Psoas muscle (tissue), 8 donors: ENCODE measurements at places on chromosomes 5 and 9.

DNA sequence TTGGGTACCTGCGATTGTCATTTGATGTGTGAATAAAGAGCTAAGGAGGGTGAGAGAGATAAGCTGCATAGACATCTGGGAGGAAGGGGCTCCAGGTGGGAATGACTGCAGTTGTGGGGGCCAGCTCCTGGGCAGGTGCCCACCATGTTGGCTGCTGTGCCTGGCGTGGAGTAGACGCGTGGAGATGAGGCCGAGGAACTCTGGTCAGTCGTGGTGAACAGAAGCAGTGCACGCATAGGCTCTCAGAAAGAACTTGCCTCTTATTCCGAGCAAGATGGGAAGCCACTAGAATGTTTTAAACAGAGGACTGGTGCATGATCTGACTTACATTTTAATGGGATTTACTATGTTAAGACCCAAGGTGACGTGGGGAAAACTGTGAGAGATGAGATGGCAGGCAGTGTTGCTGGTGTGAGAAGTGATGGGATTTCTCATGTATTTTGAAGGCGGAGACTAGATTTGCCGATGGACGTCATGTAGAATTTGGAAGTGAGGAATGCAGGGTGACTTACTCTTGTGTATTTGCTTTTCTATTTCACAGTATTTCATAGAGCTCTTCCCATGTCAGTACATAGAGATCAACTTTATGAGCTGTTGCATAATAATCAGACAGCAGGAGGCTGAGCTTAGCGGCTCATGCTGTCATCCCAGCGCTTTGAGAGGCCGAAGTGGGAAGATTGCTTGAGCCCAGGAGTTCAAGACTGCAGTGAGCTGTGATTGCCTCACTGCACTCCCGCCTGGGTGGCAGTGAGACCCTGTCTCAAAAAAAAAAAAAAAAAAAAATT, 71.1 kb downstream of the EHMT1 start:
- DNase-seq = no peak

DNA sequence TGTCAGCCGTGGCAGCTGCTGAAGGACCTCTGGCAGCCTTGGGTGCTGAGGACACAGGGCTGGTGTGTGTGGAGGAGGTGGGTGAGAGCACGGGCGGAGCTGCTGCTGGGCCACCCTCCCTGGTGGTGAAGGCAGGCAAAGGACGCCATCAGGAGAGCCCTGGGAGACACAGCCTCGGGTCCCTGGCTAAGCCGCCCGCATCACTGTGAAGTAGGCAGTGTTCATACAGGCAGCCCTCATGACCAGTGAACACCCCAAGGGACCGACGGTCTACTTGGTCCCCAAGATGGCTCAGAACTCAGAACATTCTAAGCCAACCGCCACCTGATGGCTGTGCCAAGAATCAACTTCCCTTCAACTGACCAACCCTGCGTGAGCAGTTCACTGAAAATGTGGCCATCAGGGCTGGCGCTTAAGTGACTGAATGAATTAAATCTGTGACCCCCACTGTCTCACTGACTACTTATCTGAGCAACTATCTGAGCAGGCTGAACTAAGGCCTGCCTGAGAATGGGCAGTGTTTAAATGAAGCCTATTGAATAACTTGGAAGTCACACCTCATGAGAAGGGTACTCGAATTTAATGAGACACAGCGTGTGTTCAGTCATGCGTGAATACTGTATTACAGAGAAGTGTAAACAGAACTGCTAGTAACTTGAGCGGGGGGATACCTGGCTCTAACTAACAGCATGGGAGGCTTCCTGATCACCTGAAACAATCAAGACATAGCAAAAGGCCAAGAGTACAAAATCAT, 54.7 kb upstream of the SIMC1 start:
- no peak for DNase-seq

DNA sequence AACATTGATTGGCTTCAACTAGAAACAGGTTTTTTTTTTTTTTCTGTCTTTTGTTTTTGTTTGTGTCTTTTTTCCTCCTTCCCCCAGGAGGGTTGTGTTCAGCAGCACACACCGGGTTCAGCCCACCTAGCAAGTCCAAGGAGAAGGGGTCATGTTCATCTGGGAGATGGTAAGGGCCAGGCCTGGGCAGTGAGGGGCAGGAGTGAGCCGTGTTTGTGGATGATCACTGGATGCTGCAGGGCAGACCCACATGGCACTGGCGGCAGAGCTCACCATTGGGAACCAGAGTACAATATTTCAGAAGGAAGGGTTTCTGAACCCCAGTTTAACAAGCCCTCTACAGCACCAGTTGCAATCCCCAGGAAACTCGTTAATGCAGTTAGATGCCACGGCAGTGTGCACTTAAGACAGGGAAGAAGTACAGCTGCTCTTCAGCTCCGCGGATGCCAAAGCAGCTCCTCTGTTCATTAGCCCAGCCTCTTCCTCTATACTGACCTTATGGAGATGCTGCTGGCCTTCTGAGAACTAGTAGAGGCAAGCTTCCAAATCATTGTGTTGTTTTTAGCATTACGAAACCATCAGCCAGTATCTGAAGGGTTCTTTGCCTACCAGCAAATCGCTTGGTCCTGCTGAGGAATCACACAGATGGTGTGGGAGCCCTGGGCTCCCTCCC, 508.2 kb upstream of the WWC1 start:
- DNase-seq = no peak

DNA sequence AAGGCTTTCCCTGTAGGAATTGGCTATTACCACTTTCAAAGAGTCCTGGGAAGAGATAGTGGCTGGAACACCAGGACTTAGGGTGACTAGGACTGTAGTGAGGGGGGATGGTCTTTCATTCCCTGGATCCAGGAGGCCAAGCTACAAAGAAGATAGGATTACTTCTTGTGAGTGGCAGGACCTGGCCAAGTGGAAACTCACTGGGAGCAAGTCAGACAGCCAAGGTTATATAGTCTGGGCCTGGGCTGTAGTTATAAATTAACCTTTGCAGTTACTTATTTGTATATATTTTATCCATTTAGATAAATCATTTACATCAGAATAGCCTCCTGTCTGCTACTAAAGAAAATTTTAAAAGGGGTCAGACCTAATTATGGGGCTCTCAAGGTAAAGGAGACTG, 124.3 kb downstream of the TLR4 start:
- DNase-seq = no peak

DNA sequence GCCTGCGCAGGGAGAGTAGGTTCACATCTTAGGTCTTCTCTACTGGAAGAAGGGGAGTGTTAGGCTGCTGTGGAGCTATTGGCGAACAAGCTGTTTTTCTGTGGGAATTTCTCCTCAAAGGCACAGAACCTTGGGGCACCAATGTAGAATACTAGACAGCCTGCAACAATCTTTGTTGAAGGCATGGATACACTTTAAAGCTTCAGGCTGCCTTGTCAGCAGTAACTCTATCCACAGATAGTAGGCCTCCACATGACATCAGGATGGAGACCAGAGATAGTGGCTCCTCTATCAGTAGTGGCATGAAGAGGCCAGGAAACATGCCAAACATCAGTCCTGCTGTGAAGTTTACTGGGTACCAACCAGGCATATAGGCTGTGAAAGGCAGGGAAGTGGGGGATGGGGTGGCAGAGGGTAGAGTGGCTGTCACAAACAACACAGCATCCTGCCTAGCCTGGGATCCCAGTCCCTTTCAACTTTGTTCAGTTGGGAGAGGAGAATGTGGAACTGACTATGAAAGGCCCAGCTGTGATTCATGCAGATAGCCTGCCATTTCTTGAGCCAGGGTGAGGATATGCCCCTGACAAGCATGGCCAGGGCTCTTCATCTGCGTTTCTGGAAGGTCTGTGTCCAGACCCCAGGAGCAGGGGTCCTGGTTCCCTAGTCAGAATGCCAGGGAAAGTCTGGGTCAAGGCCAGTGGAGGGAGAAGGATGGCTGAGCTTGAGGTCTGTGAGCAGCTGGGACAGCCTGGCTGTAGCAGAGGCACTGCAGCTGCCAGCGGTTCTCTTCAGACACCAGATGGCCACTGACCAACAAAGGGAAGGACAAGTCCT, 1.0 kb upstream of the HK3 start:
- DNase-seq = no peak

DNA sequence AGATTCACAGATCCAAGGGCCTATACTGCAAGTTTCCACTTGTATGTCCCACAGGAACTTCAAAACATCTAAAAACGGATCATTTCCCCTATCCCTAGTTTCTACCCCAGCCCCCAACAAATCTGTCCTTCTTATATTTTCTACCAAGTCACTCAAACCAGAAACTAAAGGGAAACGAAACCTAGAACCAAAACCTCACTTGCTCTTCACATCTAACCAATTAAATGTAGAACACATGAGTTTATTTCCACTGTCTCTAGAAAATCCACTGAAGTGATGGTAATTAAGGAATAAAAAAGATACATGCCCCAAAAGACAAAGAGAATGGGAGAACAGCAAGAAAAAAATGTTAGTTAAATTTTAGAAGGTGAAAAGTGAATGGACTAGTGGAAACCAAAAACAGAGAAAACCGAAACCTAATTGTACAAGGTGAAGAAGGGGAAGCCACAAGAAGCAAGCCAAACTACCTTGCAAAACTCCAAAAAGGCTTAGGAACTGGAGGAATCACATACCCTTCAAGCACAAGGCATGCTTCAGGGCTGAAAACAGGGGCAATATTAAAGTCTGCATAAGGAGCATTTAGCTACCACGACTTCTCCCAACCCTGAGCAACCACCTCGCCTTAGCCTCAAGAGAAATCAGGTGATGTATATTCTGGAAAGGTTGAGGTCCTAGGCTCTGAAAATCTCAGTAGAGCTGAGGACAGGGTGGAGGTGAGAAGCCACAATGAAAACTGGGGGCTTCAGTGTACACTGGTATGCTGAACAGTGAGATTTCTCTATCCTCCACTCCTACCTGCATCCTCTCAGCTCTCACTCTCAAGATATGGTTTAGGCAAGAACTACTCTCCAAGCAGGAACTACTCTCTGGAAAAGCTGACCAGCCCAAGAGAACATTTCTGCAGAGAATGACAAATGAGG, 11.1 kb downstream of the SMU1 start:
- no peak for DNase-seq

GRCh38 chr9:89821081-89821480, 216.3 kb downstream of the GADD45G start:
- DNase-seq = no peak

DNA sequence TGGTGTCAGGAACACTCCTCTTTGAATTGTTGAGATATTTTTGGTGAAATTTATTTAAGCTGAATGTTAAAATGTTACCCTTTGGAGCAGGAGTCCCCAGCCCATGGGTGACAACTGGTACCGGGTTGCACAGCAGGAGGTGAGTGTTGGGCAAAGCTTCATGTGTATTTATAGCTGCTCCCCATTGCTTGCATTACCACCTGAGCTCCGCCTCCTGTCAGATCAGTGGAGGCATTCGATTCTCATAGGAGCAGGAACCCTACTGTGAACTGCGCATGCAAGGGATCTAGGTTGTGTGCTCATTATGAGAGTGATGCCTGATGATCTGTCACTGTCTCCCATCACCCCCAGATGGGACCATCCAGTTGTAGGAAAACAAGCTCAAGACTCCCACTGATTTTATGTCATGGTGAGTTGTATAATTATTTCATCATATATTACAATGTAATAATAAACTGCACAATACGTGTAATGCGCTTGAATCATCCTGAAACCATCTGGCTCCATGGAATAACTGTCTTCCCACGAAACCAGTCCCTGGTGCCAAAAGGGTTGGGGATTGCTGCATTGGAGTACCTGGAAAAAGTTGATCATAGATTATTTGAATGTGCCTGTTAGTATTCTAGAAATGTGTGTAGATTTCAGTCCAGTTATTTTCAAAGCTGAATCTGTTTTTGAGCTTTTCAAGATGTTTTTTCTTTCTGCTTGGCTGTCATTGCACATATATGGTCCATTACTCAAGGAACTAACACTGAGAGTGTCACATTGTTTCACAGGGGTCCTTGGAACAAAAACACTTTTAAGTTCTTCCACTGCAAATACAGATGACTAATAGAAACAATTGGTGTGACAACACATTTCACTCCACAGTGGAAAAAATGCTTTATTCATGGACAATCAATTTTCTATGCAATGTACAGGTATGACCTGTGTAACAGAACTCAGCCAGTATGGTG, 104.6 kb upstream of the TNFAIP8 start:
- DNase-seq = no peak

DNA sequence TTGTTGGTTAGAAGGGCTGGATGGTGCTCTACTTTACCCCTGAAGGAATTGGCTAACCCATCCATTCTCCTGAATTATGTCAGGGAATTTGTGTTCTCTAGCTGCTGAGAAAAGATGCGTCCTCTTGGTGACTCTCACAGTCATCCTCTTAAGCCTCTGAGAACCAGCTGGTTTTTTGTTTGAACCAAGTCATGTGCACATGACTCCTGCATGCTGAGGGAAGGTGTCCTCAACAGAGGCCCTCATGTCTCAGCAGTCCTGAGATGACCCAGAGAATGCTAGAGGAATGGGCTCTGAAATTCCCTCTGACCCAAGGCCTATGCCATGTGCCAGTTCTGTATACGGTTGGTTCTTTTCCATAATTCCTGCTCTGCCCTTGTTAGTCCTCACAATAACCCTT, 10.4 kb upstream of the C5orf63 start:
- DNase-seq = no peak

- DNase-seq = no peak
These were observed 51.1 kb downstream of the PDE6A start for GRCh38 chr5:149893403-149893931.

DNA sequence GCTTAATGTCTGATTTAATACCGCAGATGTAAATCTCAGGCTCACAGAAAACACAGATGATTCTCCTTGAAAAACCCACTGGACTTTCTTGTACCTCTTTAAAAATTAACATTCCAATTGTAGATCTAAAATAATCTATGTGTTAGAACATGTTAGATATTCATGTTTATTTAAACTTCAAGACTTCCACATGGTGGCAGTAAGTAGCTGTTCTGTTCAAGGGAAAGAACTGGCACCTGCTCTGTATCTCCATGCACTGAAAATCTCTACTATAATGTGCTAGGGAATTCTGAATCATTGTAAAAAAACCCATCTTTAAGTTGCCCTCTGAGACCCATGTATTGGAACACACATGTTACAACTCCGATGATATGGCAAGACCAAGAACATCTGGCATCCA, 366.9 kb downstream of the DMRTA1 start:
- DNase-seq = no peak

DNA sequence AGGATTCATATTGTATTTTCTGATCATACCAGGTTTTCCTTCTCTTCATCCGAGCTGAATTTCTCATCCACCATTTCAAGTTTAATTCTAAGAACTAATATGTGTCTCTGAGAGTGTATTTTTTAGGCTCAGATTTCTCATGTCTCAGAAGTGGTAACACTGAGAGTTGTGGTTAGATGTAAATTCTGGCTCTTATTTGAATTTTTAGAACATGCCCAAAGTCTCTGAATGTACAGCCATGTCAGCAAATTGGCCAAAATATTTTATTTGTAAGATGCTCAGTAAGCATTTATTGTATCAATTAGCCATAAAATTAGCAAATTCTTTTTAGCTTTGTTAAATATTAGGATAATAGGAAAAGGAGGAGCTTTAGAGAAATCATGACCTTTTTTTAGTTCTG, 16.6 kb downstream of the SV2C start:
- no peak for DNase-seq

DNA sequence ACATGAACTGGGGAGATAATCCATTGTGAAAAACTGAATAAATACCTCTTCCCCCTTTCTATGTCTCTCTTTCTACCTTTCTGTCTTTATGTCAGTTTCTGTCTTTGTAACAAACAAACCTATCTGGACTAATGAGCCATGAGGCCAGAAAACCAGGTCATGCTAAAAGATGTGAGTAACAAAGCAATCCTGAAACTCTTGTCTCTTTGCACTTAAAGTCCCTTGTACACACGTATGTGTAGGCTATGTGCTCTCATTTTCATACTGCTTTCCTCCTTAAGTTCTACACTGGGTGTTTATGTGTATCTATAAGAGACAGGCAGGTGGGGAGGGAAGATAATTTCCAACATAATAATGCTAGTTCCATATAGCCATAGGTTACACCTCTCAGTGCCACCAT, 123.8 kb upstream of the PTGER4 start:
- no peak for DNase-seq
